ENCODE measurements at places on chromosomes 2 and 18.

- peak; percentile 9 for DNase-seq
Observed at GRCh38 chr2:233303252-233303651, 4.4 kb upstream of the SAG start.

DNA sequence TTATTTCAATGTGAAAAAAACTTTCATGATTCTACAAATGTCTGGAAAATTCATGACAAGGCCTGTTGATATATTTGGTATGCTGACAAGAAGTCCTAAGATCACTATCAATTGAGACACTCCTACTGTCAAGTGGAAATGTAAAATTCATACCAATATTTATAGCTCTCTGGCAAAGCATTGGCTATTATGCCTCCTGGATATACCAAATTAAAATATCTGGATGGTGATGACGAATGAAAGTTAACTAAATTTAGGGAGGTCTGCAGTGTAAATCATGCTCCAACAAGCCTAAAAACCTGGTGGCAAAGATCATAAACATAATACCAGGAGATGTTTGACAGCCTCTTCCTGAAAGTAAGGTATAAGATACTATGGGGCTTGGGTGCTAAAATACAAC, 41.1 kb upstream of the TCF4 start:
- DNase-seq: no peak

DNA sequence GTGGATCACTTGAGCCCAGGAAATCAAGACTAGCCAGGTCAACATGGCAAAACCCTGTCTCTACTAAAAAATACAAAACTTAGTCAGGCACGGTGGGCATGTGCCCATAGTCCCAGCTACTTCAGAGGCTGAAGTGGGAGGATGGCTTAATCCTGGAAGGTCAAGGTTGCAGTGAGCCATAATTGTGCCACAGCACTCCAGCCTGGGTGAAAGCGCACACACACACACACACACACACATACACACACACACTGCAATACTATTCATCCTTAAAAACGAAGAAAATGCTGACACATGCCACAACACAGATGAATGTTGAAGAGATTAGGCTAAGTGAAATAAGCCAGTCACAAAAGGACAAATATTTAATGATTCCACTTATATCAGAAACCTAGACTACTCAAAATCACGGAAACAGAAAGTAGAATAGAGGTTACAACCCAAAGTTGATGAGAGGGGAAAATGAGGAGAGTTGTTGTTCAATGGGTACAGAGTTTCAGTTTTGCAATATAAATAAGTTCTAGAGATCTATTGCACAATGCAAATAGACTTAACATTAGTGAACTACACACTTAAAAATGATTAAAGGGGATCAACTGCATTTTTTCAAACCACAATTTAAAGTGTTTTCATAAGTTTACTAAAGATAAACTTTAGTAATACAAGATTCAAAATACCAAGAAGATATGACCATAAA, 114.5 kb downstream of the USP34 start:
- DNase-seq: no peak

DNA sequence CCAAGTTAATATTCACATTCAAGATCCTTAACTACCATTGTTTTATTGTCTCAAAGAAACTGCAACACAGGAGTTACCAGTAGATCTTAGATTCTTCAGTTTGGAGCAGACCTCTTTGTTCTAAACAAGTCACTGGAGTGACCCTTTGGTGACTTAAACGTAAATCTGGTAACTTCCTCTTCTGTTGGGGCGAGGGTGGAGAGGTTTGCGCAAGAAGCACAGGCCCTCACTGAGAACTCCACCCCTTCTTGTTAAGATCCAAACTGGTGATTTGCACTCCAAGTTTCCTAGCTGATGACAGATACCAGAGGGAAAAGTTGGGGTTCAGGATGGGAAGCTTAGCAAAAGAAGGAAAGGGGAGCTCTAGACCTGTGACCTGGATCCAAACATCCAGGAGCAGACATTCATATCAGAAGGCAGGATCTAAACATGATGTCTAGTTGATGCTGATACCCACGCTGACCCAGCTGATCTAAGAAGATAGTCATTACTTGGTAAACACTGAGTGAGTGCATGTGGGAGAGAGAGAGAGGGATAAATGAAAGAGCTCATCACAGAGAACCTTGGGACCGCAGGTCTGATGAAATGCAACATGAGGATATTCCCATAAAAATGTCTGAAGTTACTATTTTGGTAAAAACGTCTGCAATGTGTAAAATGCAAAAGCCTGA, 256.0 kb downstream of the CDH20 start:
- DNase-seq: no peak

DNA sequence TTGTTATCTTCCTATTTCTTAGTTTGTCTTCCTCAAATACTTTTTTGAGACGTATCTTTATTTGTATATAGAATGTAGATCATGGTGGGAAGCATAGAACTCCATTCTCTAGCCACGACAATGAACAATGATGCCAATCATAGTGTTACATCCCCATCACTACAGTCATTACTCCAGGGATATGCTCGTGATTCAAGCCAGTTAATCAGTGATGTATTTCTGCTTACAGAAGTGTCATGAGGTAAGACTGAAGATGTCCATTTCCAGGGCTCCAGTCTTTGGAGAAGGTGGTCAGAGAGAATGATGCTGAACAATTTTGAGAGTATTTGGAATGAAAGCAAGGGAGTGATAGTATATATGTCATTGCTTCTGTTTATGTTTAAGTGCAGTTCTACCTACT, 777.2 kb upstream of the TMEFF2 start:
- no peak for DNase-seq

DNA sequence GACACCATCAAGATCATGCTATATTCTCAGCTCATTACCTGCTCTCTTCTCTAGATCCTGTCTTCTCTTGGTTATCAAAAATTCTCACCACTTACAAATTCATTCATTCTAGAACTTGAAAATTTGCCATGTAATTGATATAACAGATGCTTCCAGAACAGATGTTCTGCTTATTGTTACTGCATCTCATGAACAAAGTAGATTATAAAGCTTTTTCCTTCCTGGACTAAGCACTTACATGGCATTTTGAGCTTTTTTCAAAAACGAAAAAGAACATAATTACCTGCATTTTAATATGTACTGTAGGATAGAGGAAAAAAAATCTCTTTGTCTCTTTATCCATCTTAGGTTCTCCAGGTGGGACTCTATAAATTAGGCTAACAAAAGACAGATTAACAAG, 79.6 kb upstream of the CREB1 start:
- no peak for DNase-seq

DNA sequence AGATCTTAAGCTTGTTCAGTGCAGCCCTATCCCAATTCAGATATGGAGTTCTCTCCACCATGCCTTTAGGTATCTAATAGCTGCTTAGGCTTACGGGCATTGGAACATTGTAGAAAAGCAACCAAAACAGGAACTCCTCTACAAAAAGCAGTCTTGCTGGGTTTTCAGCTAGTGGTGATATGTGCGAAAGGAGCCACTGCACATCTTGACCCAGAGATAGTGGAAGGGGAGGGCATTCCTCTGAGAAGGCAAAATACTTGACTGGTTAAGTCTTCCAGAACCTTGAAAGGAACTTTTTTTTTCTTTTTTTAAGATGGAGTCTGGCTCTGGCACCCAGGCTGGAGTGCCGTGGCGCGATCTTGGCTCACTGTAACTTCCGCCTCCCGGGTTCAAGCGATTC, 2.6 kb upstream of the TNFAIP6 start:
- DNase-seq: no peak

DNA sequence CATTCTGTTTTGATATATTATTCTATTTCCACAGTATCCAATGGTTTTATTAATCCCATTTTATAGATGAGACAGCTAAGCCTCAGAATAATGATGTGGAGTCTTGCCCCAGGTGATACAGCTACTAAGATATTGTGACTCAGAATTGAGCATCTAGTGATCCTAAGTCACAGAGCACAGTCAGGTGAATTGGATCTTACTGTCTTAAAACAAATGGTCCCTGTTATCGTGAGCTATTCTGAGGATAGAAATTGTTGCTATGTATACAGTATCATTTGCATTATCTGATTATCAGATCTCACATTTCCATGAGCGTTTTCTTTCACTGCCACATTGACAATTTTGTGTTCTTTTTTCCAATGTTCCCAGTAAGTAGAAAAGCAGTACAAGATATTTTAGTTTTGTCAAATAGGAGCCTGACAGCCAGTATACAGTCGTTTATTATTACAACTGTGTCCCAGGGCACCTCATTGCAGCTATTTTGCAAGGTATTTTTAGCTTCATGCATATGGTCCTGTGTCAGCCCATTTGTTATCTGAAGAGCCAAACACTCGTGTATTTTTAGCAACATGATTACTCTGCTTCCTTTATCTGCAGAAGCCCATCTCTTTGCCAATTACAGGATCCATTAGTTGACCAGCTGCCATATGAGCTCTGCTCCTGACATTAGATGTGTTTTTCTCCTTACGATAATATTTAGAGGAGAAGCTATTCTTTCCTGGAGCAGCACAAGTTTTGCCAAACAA, 25.1 kb upstream of the SGPP2 start:
- no peak for DNase-seq

DNA sequence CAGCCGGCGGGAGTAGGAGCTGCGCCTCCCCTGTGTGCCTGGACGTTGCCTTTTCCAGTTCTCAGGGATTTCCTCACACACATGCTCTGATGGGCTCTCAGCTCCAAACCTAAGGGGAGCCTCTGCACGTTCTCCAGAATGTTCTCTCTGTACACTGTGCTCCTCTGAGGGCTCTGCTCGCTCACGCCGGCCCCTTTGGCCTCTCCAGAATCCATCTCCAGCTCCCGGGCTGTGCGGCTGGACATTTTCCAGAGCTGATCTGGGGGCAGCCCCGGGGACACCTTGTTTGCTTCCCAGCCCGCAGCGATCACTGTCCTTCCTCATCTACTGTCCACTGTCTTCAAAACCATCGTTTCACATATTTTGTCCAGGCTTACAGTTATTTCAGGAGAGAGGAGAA, 245.4 kb upstream of the HDAC4 start:
- no peak for DNase-seq

GRCh38 chr2:19050354-19050753, 308.1 kb downstream of the OSR1 start:
- DNase-seq: no peak

- DNase-seq: no peak
Observed at GRCh38 chr2:27581417-27582128, 1.3 kb upstream of the ZNF512 start.

DNA sequence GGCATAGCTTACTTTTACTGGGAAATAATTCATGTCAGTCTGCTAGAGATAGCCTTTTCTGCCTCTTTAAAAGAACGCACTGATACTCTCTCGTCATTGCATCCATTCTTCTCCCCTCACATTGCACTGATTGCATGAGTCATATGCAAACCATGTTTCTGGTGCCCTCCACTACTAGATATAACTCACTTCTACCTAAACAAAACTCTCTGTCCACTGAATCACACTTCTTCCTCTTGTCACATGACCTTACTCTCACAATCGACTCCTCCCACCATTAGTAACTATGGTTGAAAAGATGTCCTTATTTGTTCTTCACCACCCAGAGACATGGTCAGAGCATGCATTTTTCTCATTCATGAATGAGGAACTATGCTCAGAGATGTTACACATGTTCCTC, 158.0 kb downstream of the CSRNP3 start:
- DNase-seq: no peak

DNA sequence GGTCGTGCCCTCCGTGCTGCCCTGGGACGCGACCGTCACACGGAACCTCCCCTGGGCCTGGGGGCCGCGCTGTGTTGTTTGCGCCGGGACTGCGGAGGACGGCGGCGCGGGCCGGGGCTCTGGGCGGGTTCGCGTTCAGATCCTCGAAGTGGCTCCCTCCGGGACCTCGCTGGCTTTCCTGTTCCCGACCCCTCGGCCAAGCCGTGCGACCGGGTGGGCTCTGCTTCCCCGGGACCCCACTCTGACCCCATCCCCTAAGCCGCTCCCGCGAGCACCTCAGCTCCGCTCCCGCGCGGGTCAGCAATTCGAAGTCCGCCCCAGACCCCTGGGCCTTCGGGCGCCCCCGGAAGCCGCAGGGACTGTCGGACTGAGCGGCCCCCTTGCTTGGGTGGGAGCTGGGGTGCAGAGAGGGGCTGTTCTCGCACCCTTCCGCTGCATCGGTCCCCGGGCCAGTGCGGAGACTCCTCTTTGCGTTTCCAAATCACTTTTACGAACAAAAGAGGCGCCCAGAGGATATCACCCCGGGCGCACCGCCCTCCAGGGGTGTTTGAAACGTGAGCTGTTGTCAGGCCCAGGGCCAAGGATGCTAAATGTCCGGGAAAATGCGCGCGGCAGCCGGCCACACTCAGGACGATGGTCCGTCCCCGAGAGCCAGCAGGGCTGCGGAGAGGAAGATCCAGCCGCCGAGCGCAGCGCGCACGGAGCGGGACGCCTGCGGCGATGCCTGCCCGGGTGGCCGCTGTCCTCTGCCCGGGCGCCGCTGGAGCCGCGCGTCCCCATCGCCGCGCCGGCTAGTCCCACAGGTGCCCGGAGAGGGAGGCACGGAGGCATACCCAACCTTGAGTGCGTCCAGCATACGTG, 73.5 kb downstream of the ZCCHC2 start:
- no peak for DNase-seq

DNA sequence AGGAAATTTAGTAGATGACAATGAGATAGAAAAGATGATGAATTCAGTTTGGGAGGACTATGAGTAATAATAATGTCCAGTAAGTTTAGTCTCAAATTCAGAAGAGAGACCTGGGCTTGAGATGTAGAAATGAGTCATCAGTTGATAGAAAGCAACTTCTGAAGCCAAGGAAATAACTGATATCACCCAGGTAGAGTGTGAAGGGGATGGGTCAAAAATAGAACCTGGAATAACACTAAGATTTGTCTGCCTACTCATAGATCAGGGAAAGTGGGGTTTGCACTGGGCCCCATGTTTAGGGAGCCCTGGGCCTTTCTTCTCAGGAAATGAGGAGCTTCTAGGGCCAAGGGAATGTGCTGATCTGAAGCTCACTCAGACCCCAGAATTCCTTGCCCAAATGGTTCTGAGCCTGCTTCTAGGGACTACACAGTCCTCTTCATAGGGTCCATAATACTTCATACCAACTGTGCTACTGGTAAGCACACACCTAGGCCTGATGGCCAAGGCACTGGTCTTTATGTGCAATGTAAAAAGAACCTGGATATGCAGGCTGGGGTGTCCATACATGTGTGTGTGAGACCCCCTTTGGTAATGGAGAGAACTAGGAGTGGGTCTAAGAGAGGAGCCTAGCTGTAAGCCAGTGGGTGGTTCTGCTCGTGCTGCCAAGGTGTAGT, 141.2 kb downstream of the IKZF2 start:
- no peak for DNase-seq

- no peak for DNase-seq
Observed at GRCh38 chr2:136131961-136132824, 14.2 kb upstream of the CXCR4 start.

GRCh38 chr2:27953077-27953476, 62.5 kb downstream of the BABAM2 start:
- DNase-seq: no peak

- no peak for DNase-seq
Observed at GRCh38 chr2:33042819-33043218, 96.1 kb downstream of the LTBP1 start.
